ENCODE measurements at places on chromosomes 2 and 18. TPM values are rescaled to one million over a fixed set of nuclear protein-coding genes. Genes with fewer than 3 reads are reported as not detected.

Gene GAD1
- 0.07 TPM for total RNA-seq

Gene STARD6
- total RNA-seq = not detected

Gene GKN1
- total RNA-seq = not detected

Gene GRB14
- total RNA-seq = 10.4 TPM

Gene EIF5B
- total RNA-seq = 40.9 TPM
